ENCODE measurements at places on chromosomes 4 and X. TPM values are rescaled to one million over a fixed set of nuclear protein-coding genes. Genes with fewer than 3 reads are reported as not detected.

MAGEA11 gene
- total RNA-seq, result not detected

MOB1B gene
- 11.3 TPM for total RNA-seq

XAGE2 gene
- total RNA-seq, result not detected

DGKK gene
- total RNA-seq, result not detected

RRH gene
- not detected for total RNA-seq

CT45A2 gene
- not detected for total RNA-seq

BMP3 gene
- under 0.01 TPM for total RNA-seq

DDX53 gene
- total RNA-seq, result not detected

PRDM5 gene
- total RNA-seq, result 13.1 TPM

AGTR2 gene
- not detected for total RNA-seq

ARAP2 gene
- 0.40 TPM for total RNA-seq

ERCC6L gene
- total RNA-seq, result 3.8 TPM

NXT2 gene
- total RNA-seq, result 9.6 TPM

PNCK gene
- 0.06 TPM for total RNA-seq

GABRE gene
- total RNA-seq, result 43.3 TPM

FAM47A gene
- not detected for total RNA-seq

TMEM47 gene
- total RNA-seq, result 115 TPM

NDST4 gene
- not detected for total RNA-seq

DSPP gene
- total RNA-seq, result not detected

GPC3 gene
- total RNA-seq, result under 0.01 TPM

SHROOM2 gene
- total RNA-seq, result 0.25 TPM

ARHGEF6 gene
- 14.2 TPM for total RNA-seq

CLIC2 gene
- total RNA-seq, result 2.4 TPM

SULT1E1 gene
- total RNA-seq, result 12.0 TPM

CPZ gene
- total RNA-seq, result 1.7 TPM

TASL gene
- total RNA-seq, result not detected

TRPC5OS gene
- total RNA-seq, result not detected

SH3TC1 gene
- total RNA-seq, result 18.4 TPM

KLHL4 gene
- total RNA-seq, result 1.6 TPM

CTAG1B gene
- not detected for total RNA-seq

SEC24D gene
- total RNA-seq, result 78.9 TPM

CSN3 gene
- total RNA-seq, result not detected

All from aortic smooth muscle cell (primary cell).